Activated CD4-positive, alpha-beta T cell treated with anti-CD3 and anti-CD28 coated beads for 48 hours (primary cell): ENCODE measurements at places on chromosomes 3 and 15.
A peak's percentile ranks its signal among the peaks of the same experiment; 100 is the strongest.

- DNase-seq: peak; percentile 46
Observed at GRCh38 chr3:32392536-32393302, 1.1 kb downstream of the CMTM7 start.

DNA sequence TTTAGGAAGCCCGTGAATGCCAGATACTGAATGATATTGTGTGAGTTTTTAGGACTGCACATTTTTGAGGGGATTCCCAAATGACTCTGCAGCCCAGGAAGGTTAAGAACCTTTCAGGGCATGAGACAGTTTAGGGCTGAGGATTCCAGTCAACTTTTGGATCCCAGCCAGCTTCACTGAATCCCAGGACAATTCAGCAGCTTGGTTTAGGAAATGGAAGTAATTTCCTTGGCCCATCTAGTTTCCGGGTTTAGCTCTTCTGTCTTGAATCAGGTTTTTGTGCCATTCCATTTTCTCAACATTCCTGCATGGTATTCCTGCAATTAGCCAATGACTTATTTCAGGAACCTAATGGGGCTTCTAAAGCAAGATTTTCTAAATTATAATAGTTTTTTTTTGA is 253.9 kb downstream of the LSAMP start:
- DNase-seq: no peak

DNA sequence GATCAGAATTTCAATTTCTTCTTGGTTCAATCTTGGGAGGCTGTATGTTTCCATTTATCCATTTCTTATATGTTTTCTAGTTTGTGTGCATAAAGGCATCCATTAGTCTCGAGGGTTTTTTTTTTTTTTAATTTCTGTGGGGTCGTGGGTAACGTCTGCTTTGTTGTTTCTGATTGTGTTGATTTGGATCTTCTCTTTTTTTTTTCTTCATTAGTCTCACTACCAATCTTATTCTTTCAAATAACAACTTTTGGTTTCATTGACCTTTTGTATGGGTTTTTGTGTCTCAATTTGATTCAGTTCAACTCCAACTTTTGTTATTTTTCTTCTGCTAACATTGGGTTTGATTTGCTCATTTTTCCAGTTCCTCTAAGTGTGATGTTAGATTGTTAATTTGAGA is 48.9 kb downstream of the MCTP2 start:
- DNase-seq: no peak

- no peak for DNase-seq
Observed at GRCh38 chr3:170258105-170258487, 35.9 kb downstream of the PRKCI start.

GRCh38 chr15:29638781-29639180 is 183.5 kb downstream of the TJP1 start:
- no peak for DNase-seq

- DNase-seq: no peak
Observed at GRCh38 chr3:34864011-34864410, 775.3 kb upstream of the ARPP21 start.

DNA sequence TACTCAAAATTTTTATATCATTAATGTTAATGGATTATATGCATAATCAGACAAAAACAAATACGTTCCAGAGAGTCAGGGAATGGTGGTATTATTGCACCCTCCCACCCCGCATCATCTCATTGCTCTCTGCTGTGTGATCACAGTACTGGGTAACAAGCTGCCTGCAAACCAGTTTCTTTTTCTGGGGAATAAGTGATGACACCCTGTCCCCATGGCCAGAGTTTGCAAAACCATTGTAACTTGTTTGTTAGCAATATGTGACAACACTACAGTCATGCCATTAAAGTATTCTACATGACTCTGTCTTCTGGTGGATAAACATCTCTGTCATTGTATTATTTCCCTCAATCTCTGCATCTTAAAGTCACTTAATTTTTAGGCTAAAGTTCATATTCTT is 39.5 kb downstream of the ZBTB38 start:
- no peak for DNase-seq

DNA sequence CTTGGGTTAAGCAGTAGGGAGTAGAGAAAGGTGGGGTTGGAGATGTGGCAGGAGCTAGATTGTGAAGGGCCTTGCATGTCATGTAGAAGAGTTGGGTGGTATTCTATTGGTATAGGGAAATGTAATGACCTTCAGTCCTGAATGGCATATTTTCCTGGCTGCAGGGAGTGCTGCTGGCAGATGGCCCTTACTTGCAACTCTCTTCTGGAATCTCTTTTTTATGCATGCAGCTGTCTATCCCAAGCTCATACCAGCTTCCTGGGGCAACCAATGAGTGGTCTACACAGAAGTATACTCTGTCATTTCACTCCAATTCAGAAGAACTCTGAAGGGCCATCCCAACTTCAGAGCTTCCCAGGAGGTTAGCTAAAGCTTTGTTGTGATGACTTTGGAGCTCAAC is 144.7 kb upstream of the ANKRD28 start:
- no peak for DNase-seq

DNA sequence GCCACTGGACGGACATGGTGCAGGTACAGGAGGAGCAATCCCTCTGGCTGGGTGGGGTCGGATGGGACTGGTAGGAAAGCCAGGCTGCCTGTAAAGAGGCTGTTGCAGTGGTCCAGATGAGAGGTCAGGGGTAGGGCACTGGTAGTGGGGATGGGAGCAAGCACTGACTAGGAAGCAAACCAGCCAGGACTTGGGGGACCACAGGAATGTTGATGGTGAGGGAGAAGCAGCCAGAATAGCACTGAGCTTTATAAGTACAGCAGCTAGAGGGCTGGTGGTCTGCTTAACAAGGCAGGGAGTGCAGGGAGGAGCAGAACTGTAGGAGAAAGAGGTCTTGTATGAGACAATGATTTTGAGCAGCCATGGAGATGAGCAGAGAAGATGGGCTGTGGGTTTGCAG is 38.7 kb upstream of the PTPN23 start:
- no peak for DNase-seq

- DNase-seq: peak; percentile 37
Observed at GRCh38 chr3:171704002-171704401, 106.3 kb downstream of the PLD1 start.

GRCh38 chr3:133040696-133041523 is 2.7 kb downstream of the TMEM108 start:
- peak; percentile 60 for DNase-seq

GRCh38 chr3:188185717-188186251 is 31.8 kb downstream of the LPP start:
- no peak for DNase-seq

DNA sequence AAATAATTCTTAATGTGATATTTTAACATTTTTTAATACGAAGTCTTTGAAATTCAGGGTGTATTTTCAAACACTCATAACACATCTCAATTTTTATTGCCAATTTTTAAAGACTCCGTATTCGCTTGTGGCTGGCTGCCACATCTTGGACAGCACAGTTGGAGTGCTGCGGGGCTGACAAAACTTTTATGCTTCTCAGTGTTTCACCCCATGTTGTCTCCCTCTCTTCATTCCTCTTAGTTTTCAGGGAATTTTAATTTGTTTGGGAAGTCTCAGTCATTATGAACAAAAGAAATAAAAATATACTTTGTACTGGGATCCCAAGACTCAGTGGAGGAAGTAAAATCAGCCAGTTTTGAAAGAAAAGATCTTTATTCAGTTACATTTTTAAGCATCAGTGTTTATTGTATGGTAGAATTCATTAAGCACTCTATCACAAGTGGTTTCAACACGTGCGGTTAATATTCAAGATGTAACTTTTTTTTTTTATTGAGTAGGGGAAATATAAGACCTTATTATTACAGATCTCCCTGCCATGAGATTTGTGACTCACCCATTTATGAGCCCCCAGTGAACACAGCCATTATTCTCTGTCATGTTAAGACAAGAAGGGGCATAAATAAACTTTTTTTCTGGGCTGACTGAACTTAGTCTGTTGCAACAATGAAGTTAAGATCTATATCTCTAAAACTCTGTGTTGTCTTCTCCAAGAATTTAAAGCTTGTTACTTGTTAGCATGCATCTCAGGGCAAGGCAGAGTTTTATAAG is 26.8 kb downstream of the KAT2B start:
- no peak for DNase-seq

GRCh38 chr3:5769825-5770224 is 582.3 kb downstream of the EDEM1 start:
- DNase-seq: no peak
